GM12878 (cell line): ENCODE measurements at places on chromosomes 7 and 10.

DNA sequence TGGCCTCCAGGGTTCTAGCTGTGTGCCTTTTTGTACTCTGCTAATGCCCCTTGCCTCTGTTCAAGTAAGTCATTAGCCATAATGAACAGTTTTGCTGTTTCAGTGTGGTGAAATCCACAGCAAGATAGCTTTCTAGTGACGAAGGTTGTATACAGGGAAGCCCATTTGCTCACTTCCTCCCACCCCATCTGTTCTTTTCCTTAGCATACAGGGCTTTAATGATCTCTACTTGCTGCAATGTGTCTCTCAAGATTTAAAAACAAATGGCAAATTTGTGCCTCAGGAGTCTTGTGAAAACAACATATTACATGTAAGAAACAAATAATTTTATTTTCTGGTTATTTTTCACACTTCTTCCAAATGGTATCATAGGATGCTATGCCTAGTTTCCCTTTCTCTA, 243.2 kb downstream of the CDK14 start:
- no peaks in the 10 kb centered on the region for H3K27me3 ChIP-seq
- no peaks in the 10 kb centered on the region for H3K4me1 ChIP-seq
- no peak overlapping the region for H3K4me3 ChIP-seq
- H3K36me3 ChIP-seq = no peaks in the 10 kb centered on the region

DNA sequence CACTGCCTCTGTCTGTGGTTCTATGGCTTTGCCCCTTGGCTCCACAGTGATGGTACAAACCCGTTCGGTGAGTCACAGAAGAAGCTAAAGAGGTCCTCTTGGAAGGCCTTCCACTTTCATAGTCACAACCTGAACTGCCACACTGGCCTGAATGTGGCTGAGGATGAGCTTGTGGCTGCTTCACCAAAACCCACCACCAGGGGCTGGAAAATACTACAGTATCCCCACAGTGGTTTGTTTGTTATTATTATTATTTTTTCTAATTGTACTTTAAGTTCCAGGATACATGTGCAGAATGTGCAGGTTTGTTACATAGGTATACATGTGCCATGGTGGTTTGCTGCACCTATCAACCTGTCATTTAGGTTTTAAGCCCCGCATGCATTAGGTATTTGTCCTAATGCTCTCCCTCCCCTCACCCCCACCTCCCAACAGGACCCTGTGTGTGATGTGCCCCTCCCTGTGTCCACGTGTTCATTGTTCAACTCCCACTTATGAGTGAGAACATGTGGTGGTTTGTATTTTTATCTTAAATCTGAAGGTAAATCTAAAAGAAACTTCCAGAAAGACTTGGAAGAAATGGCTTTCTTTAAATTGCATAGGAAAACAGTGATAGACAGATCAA, 160.8 kb upstream of the NPSR1 start:
- no peak overlapping the region for H3K4me3 ChIP-seq
- H3K4me1 ChIP-seq = no peaks in the 10 kb centered on the region
- no peak for DNase-seq
- no peaks in the 10 kb centered on the region for H3K36me3 ChIP-seq
- H3K27me3 ChIP-seq = no peaks in the 10 kb centered on the region

- H3K4me1 ChIP-seq = no peaks in the 10 kb centered on the region
- no peak overlapping the region for H3K4me3 ChIP-seq
- no peak overlapping the region for H3K27ac ChIP-seq
- peaks cover 11% of the 10 kb centered on the region for H3K36me3 ChIP-seq
- DNase-seq = no peak
Observed at GRCh38 chr7:2118630-2119190, 114.0 kb downstream of the MAD1L1 start.

GRCh38 chr7:99004781-99005500, 126.6 kb downstream of the TRRAP start:
- H3K27me3 ChIP-seq = no peaks in the 10 kb centered on the region
- DNase-seq = no peak
- H3K4me3 ChIP-seq = no peak overlapping the region
